ENCODE measurements at places on chromosomes 3 and 15.

DNA sequence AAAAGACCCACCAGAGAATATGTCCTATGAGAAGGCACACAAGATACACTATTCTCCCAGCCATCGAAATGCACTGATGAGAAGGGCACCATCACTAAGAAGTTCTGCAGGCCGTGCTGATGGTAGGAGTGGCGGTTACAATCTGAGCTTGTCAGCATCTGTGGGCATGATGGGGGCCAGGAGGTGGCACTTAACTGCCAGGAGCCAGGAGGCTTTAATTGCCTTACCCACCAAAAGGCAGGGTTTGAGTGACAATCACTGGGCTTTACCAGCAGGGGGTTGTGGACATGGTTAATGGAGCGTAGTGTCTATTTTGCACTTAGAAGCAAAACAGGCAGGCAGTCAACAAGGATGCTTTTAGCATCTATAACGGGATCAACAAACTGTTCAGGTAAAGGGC lies 16.0 kb upstream of the SQOR start:
- DNase-seq = no peak

GRCh38 chr3:69458803-69459365 lies 73.0 kb upstream of the FRMD4B start:
- DNase-seq = no peak

GRCh38 chr15:49036650-49037545 lies 9.3 kb downstream of the SECISBP2L start:
- no peak for DNase-seq

DNA sequence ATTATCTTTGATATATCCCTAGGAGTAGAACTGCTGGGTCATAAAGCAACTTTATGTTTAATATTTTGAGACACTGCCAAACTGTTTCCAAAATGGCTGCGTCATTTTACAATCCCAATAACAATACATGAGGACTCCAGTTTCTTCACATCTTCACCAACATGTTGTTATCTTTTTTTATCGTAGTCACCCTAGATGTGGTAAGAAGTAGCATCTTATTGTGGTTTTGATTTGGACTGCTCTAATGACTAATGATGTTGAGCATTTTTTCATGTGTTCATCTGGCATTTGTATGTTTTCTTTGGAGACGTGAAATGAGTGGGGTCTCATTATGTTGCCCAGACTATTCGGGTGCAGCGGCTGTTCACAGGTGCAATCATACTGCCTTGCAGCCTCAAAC lies 83.8 kb downstream of the MAP4 start:
- no peak for DNase-seq

DNA sequence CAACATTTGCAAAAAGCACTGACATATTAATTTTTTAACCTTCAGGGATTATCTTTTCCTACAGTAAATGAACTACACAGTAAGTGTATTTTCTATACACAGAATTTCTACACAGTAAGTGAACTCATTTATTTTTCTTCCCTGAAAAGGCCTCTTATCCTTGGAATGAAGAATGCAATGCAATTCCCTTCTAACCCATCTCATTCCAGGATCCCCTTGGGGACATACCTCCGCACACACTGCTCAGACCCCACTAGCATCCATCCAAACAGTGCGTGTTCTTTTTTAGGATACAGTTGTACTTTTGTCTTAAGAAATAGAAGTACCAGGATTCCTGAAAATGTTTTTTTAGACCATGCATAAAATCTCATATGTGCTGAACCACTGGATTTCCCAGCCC lies 152.8 kb downstream of the UACA start:
- DNase-seq = no peak

- peak; percentile 87 for DNase-seq
Measured at GRCh38 chr3:42701371-42702065, 1.1 kb downstream of the HHATL start.

- no peak for DNase-seq
Measured at GRCh38 chr15:35810007-35810406, 264.0 kb upstream of the DPH6 start.

Measured in T47D (cell line).